ENCODE measurements at places on chromosomes 5 and 9.

DNA sequence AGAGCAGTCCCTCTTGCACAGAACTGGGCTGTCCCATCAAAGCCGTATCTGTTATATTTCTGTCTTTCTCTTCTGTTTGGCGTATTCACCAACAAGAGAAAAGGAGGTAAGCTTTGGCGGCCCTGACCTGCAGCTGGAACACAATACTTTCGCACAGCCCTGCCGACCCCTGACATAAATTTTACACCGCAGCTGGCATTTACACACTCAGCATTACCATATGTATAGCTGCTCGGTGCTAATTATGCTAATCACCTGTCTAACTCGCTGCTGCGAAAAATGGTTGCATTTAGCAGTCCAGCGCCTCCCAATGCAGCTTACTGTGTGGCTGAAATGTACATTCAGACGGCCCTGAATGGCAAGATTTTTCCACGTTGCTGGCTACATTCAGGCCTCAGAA is 20.8 kb downstream of the PTCH1 start:
- DNase-seq, result no peak

DNA sequence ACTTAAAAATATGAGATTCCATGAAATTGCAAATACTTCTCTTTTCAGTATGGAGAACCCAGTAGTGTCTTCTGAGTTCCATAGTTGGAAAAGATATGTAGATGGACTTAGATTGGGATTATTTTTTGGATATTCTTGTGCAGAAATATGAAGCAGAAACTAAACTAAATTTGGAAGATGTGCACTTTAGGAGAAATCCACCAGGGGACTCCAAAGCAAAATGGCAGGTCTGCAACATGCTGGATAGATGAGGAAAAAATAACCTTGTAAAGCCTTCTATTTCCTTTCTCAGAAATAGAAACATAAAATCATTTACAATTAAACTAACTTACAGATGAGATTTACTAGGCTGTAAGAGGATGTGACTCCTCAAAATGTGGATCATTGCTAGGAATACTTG is 49.2 kb upstream of the MINAR2 start:
- DNase-seq, result no peak

- DNase-seq, result no peak
Observed at GRCh38 chr5:172162323-172162986, 25.6 kb downstream of the STK10 start.

- no peak for DNase-seq
Observed at GRCh38 chr5:36138900-36139683, 12.6 kb downstream of the LMBRD2 start.

- no peak for DNase-seq
Observed at GRCh38 chr5:162209005-162209605, 141.5 kb downstream of the GABRG2 start.

- DNase-seq, result no peak
Observed at GRCh38 chr5:93583768-93584595, 960 bp downstream of the NR2F1 start.
